Myocyte (in vitro differentiated cells): ENCODE measurements at places on chromosomes 12 and 14.

DNA sequence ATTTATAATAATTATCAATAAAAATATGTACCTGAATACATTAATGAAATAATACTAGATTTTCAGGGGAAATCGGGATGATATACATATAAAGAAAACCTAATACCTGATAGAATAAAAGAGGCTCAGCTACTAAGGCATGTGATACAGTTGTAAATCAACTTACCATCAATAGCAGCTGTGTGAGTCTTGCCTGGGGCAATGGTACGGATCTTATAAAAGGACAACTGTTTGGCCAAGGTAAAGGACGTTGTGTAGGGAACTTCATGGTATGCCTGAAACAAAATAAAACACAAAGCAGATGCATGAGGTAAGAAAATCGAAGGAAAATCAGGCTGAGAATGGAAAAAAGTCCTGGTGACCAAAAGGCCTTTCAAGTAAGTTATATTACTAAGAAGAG is 25.4 kb downstream of the NEK9 start:
- no peak for DNase-seq

- DNase-seq = peak; percentile 73
Measured at GRCh38 chr12:11719678-11720099, 70.2 kb downstream of the ETV6 start.

DNA sequence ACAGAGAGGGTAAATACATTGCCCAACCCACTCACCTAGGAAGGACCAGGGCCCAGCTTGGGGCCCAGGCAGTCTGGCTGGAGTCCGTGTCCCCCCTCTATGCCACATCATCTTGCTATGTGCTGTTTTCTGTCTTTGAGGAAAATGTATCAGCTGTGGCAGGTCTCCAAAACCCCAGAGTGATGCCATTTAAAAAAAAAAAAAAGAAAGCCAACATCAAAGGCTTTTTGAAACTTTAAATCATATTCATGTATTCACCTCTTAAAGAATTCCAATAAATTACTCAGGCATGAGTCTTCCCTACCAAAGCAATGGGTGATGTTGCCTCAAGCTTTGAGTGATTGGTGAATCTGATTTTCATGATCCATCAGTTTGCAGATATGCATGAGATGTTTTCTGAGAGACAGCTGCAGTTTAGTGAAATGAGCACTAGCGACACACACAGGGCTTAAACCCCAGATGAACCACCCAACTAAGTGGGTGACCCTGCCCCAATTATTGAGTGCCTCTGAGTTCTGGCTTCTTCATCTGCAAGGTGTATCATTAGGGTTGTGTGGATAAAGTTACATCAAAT is 6.1 kb downstream of the KRT81 start:
- no peak for DNase-seq

DNA sequence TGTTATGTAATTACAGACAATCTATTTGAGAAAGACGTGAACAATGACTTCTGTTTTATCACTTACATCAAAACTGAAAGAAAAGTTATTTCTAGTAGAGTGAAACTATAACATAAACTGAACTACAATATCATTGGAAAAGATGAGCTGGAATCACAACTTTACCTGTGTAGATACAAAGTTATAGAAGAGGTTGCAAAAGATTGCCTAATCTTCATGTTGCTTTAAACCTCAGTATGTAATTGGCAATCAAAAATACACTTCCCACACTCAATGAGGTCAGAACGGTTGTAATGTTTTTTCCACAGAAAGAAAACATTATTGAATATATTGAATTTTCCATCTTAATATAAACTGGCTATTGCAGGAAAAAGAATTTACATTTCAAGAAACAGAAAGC is 37.7 kb upstream of the GXYLT1 start:
- DNase-seq = no peak

- no peak for DNase-seq
Measured at GRCh38 chr12:92543840-92544239, 158.9 kb upstream of the PLEKHG7 start.

DNA sequence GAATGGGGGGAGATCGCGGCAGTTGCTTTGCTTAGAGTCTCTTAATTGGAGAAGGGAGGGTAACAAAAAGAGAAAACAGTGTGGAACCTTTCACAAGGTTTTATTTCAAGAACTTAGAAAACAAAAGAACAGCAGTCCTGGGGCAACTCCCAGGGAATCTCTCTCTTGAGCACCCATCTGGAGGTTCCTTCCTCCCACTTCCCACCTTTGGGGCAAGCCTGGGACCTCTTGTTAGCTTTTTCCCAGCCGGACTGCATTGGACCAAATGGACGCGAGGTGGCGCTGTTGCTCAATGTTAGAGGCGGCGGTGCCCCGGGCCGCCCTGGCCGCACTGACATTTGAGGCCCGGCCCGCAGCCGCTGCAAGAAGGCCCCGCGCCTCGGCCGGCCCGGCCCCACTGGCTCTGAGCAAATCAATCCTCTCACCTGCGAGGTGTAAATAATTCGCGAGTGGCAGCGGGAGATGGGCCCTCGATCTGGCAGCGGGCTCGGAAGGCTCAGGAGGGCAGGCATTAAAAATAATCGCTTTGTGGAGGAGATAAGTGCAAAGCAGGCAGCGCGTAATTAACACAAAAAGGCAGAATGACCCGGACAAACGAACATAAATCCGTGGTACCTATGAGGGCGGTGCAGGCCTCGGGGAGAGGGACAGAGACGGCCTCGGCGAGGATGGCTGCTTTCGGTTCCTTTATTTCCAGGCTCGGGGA is 2.8 kb upstream of the HOXC8 start:
- DNase-seq = peak; percentile 95

DNA sequence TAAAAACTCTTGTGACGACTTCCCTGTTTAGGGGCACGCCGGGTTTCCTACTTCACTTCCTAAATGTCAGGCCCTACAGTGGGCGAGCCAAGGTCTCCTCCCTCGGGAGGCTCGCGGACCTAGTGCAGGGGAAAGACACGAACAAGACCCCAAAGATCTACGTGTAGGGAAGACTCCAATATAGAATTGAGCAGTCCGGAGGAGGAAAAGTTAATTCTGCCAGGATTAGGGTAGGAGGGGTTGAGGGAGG is 564 bp downstream of the ATXN3 start:
- DNase-seq = no peak

DNA sequence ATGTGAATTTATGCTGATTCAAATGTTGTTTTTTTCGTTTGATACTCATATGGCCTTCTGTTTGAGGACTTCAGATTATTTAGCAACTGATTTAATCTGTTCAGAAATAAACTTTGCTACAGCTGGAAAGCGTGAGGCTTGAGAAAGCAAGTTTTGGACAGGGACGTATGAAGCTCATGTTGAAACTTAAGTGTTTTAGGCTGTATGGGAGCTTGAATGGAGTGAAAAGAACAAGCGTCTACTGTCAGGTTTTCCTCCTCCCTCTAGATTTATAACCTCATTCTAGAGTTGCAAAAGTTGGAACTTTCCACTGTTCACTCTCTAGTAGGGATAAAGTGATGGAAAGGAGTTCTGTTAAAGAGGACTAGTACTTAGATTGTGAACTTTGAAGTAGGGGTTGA is 1.0 kb downstream of the PRPF39 start:
- peak; percentile 23 for DNase-seq

GRCh38 chr12:100289038-100289437 is 22.1 kb downstream of the SCYL2 start:
- no peak for DNase-seq
